ENCODE measurements at places on chromosomes 1 and 21.

- DNase-seq = no peak
Measured at GRCh38 chr1:235079443-235080296, 49.0 kb downstream of the TOMM20 start.

DNA sequence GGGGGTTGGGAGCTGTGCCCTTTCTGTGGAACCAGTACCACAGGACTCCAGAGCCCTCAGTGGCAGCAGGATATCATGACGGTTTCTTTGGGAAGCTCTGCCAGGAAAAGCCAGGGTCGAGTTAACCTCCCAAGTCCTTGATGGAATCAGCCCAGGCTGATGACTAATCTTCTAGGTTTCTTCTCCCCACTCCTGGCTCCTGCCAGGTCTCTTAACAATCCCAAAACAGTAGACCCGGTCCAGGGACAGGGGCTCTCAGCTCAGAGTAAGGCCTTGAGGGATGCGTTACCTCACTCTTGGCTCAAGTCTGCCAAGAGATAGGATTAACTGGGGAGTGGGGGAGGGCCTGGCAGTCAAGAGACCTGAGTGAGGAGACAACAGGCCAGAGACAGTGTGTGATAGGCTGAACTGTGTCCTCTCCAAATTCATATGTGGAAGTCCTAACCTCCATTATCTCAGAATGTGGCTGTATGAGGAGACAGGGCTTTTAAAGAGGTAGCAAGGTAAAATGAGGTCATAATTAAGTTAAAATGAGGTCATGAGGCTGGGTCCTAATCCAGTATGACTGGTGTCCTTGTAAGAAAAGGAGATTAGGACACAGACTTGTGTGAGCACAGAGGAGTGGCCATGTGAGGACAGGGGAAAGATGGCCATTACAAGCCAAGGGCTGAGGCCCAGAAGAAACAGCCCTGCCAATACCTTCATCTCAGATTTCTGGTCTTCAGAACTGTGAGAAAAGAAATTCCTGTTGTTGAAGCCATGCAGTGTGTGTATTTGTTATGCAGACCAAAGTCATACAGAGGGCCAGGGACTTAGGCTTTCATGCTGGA lies 95.0 kb downstream of the BEND5 start:
- DNase-seq = no peak

DNA sequence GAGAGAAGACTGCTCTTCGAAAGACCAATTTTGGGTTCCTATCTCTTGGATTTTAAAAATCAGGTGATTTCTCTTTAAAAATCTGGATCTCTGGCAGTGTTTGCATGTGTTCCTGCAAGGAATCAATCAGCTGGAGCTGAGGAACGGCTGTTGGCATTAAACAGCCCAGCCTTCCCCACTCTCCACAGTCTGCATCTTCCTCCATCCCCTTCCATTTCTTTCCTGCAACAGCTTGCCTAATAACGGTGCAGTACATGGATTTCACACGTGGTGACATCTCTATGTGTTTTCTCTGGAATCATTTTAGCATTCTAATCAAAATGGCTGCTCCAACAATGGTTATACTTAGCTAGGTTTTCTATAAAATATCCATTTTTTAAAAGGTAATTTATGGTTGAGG lies 20.0 kb downstream of the RIPPLY3 start:
- DNase-seq = no peak

GRCh38 chr1:33005838-33006421 lies 30.8 kb downstream of the AK2 start:
- DNase-seq = no peak

DNA sequence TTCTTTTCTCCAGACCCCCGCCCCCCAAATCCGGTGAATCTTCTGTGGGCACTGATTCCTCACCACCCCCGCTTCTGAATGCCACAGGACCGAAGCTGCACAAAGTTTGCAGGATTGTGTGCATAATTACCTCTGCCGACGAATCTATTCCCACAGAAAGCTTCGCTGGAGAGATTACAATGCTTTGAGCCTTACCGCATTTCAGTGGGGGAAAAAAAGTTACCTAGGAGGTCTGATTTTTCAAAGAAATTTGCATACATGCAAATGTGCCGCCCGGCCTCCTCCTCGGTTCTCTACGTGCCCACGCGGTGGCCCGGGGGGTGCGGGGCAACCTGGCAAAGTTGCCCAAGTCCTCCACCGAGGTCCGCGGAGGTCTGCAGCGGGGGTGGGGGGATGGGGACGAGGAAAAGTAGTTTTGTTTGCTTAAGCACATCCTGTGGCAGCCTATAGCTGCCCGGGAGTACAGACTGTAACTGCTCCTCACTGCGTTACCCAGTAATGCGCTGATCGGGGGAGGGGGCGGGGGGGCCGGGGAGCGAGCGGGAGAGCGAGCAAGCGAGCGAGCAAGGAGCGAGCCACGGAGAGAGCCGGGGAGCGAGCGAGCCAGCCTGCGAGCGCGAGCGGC lies 563 bp upstream of the NFIA start:
- peak; percentile 51 for DNase-seq

DNA sequence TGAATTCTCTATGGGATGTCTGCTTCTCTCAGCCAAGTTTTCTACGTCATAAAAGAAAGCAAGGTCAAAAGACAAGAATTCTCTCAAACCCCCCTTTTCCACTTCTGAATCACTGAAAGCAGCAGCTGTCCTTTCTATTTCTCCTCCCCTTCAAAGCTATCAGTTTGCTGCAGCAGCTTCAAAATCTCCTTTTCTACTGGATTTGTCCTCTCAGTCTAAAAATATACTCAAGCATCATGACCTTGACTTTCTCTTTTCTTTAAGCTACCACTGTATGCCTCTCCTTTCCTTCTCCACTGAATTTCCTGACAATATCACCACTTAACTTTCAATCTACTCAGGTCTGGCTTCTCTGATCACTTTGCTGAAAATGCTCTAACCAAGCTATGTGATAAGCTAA lies 1.9 kb downstream of the WDR64 start:
- no peak for DNase-seq

DNA sequence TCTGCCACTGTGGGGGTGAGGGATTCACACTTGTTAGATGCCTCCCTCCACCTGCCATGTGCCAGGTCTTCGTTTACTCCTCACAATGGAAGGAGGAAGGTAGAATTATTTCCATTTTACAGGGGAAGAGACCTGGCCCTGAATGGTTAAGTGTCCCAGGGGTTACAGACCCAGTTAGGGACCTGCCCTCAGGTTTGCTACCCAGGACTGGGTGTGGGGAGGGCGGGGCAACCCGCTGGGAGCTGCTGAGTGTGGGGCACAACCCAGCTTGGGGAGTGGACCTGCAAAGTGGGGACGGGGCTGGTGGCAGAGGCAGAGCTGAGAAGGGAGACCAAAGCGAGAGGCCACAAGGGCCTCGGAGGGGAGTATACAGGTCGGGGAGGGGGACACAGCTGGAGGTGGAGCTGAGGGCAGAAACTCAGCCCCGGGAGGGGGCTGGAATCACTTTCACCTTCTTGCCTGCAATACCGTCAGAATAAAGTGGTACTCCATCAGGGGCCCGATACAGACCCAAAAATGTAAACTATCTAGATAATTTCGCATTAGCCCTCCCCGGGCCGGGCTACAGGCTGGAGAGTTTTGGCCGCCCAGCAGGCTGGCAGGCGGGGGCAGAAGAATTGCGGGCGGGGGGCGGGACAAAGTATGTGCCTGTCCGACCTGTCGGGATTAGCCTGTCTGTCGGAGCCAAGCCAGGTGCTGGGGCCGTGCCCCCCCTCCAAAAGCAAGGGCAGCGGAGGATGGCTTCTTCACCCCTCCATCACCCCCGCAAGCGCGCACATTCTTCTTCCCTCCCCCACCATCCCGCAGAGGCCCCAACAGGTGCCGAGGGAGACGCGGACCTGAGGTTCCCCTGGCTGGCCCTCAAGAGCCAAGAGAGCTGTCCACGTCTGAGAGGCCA lies 1.4 kb downstream of the RSPO1 start:
- DNase-seq = no peak

GRCh38 chr1:27179379-27179778 lies 24.5 kb upstream of the SLC9A1 start:
- DNase-seq = no peak

- DNase-seq = no peak
Measured at GRCh38 chr1:214027498-214027897, 39.7 kb downstream of the PROX1 start.

DNA sequence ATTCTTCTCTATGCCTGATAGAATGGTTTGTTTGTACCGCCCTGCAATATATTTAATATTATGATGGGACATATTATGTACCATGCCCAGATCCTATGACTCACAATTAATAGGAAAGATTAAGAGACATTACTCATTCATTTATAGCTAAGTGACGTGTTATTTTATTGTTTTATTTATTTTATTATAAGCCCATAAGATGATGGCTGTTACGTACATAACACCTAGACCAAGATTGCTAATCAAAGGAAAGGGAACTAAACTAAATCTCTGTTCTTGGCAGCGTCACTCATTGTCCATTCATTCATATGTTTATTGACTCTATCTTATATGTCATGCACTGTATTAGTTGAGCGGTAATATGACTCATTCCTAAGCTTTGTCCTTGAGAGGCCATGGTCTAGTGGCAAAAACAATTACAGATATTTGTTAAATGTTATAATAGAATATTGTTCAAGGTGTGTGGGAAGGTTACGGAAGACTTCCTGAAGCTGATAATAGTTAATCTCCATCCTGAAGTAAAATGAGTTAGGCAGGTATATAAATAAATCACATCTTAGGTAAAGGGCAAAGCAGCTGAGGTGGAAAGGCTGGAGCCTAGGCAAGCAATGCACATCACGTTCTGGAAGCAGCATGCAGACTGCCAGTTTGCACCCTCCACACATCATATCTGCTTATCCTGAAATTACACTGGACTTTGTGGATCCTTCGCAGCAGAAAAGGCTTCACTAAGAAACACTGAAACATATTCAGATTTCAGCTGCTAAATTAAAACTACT lies 16.6 kb upstream of the CD55 start:
- DNase-seq = no peak

DNA sequence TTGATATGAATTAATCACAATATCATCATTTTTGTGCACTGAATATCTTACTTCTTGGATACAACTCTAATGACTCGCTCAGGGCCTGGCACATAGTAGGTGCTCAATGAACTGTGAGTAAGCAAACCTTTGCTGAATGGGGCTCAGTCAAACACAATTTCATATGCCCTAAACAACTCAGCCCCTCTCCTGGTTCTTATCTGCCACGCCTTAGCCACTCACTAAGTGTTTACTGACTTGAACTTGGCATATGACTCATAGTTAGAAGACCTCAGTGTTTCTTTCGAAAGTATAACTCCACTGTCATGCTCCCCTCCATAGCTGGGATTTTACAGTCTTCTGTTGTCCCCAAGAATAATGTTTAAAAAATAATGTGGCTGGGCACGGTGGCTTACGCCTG lies 4.8 kb upstream of the IFNLR1 start:
- DNase-seq = no peak

DNA sequence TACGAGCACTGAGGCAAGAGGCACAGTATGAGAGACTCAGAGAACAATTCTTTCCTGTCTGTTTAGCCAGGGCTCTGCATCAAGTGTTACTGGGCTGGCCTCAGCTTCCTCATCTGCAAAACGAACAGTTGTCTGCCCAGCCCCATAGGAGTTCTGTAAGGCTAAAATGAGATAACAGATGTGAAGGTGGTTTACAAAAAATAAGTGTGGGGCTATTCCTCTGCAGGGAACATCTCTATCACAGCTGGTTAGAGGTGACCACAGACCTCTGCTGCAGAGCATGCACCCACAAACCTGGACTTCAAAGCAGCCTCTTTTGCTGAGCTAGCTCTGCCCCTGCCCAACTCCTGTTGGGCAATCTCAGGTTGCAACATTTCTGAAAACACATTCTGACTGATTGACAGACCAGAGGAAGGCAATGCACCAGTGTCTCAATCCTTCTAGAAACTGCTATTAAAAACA lies 10.5 kb upstream of the OLIG1 start:
- no peak for DNase-seq

DNA sequence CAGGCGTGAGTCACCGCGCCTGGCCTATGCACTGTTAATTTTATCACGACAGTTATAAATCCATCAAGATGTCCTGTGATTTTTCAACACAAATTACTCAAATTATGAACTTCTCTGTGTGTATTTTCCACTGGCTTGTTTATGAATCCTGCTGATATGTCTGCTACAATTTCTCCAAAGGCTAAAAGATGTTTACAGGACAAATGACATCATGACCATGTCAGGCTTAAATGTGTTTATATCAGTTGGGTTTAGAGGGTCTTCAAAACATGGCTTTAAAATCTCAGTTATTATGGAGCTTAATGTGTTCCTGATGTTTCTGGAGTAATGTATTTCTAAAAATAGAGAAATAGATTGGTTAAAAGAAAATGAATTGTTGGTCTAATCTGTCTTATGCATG lies 44.0 kb upstream of the ERG start:
- DNase-seq = no peak

GRCh38 chr1:162984699-162985098 lies 84.5 kb upstream of the RGS4 start:
- no peak for DNase-seq

Measured in CD8-positive, alpha-beta memory T cell (primary cell).